ENCODE measurements at places on chromosomes 12 and 14.

GRCh38 chr12:95624589-95624988, 73.3 kb upstream of the USP44 start:
- DNase-seq: no peak

- DNase-seq: no peak
Measured at GRCh38 chr12:91690531-91690930, 455.1 kb downstream of the BTG1 start.

DNA sequence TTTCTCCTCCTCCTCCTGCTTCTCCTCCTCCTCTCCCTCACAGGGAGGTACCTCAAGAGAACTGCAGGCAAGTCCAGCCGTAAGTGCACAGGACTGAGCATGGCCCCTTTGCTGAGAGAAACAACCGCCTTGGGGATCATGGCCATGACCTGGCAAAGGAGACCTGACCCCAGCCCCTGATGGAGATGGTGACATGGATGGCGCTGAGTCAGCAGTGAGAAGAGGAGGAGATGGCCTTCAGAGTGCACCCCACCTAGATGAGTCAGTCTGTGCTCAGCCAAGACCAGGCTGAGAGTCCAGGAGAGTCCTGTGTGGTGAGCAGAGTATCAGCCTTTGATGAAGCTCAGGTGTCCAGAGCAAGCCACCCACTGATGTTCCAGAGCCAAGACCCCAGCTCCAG, 36.4 kb downstream of the MEG3 start:
- no peak for DNase-seq

- DNase-seq: no peak
Measured at GRCh38 chr12:62248873-62249272, 11.3 kb upstream of the USP15 start.

DNA sequence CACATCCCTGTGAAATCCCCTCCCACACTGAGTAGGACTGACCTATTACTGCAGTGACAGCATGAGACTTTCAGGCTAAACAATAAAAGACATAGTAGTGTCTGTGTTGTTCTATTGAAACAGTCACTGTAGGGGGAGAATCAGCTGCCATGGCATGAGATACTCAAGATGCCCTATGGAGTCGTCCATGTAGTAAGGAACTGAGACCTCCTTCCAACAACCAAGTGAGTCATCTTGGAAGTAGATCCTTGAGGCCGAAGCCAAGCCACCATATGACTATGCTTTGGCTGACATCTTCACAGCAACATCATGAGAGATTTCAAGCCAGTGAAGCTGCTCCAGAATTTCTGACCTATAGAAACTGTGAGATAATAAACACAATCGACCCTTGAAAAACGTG, 12.1 kb upstream of the LRP6 start:
- no peak for DNase-seq

- DNase-seq: peak; percentile 27
Measured at GRCh38 chr12:92144631-92145480, 790 bp downstream of the BTG1 start.

DNA sequence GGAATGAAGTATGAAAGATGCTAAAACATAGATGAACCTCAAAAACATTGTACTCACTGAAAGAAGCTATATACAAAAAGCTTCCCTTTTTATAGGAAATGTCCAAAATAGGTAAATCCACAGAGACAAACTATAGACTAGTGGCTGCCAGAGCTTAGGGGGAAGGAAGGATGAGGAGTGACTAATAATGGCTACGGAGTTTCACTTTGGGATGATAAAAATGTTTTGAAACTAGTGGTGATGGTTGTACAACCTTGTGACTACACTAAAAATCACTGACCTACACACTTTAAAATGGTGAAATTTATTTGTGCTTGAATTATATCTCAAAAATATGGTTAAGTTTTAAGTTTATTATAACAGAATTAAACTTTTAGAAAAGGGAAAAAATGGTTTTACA, 37.1 kb upstream of the AMN1 start:
- no peak for DNase-seq

DNA sequence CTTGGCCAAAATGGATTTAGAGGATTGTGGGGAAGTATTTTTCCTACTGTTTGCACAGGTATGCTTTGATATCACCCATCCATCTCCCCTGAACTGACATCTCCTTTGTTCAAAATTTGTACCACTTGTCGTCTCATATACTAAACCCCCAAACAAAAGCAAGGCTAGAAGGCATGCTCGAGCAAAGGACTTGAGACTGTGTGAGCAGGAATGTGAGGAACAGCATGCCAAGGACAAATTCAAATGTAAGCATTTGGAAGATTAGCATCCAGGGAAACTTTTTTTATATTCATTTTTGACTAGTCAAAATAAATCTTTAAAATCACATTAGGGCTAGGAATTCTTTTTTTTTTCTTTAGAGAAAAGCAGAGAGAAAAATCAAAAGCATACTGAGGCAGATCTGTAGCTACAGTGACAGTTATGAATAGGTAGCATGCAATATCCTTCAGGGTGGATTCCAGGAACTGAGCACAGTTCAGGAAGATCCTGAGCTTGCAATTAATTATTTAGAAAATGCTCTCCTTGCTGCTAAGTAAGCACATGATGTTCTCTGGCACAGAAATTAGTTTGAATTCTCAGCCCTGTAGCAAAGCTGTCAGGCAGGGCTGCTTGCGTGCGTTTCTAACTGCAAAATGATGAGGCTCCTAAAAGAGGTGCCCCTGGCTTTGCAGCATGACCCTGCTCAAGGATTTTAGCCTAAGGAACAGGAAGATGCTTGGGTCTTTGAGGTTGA, 327.7 kb downstream of the LRIG3 start:
- DNase-seq: no peak

- DNase-seq: no peak
Measured at GRCh38 chr12:5456906-5457305, 25.0 kb downstream of the NTF3 start.

GRCh38 chr14:55582746-55583145, 2.7 kb downstream of the KTN1 start:
- DNase-seq: no peak

GRCh38 chr14:103881268-103882201, 34.2 kb upstream of the PPP1R13B start:
- DNase-seq: no peak

DNA sequence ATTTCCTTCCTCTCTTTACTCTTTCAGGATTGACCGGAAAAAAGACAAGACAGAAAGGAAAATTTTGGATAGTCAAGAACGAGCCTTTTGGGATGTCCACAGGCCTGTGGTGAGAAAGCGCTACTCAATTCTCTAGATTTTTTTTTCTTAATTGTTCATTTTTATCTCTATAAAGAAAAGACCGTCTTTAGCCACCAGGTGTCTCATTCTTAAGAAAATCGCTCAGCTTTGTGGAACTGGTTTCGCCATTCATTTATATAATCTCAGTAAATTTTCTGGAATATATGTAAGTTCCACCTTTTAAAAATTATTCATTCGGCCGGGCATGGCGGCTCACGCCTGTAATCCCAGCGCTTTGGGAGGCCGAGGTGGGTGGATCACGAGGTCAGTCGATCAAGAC, 421.1 kb downstream of the DPF3 start:
- no peak for DNase-seq

GRCh38 chr14:36900846-36901245, 239.2 kb downstream of the PAX9 start:
- no peak for DNase-seq

DNA sequence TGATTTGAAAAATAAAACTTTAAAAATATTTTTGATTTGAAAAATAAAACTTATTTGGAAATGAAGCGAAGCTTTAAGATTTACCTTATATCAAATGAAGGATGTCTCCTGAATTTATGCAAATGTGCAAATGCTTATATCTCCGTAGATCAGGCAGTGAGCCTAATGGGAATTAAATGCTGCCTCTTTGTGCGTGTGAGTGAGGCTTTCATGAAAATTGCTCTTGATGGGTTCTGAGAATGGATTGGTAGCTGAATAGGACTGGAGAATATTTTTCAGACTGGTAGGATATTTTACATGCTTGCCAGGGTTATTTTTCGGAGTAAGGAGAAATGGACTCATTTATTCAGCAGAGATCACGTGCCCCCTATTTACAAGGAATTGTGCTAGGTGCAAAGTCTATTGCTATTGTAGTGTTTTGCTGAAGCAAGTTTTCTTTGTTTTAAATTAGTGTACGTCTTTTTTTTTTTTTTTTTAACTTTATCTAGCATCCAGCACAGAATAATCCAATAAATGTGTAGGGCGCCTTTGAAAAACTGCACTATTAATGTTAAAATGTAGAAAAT, 2.4 kb downstream of the VRK1 start:
- no peak for DNase-seq

DNA sequence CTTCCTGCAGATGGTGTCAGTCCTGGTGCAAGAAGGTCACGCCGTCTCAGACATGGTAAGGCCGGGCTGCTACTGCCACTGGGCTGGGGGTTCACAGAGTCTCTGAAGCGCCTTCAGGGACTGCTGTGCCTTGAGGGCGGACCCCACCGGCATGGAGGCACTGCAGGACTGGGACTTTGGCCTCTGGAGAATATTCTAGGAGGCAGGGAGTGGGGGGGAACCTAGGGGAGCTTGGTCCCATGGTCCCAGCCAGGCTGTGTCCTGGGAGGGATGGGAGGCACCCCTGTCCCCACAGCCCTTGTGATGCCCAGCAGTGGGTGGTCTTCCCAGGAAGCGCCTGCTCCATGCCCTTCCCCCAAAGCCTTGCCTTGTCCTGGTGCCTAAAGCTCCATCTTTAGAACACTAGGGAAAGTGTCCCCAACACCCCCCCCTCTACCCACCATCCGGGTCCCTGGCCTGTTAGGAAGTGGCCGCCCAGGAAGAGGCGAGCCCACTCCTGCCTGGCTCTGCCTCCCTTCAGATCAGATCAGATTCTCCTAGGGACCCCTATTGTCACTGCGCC, 1.5 kb downstream of the AMN start:
- DNase-seq: no peak

GRCh38 chr12:42961395-42961794, 371.8 kb upstream of the PRICKLE1 start:
- no peak for DNase-seq

- DNase-seq: no peak
Measured at GRCh38 chr12:3964439-3964838, 91.2 kb upstream of the PARP11 start.

Measured in stimulated activated CD4-positive, alpha-beta T cell treated with anti-CD3 and anti-CD28 coated beads, TNF-alpha, amount 100 ng/mL, for 1 hour (primary cell).